IPS DF 6.9 (cell line): ENCODE measurements at places on chromosomes 1 and 21.

DNA sequence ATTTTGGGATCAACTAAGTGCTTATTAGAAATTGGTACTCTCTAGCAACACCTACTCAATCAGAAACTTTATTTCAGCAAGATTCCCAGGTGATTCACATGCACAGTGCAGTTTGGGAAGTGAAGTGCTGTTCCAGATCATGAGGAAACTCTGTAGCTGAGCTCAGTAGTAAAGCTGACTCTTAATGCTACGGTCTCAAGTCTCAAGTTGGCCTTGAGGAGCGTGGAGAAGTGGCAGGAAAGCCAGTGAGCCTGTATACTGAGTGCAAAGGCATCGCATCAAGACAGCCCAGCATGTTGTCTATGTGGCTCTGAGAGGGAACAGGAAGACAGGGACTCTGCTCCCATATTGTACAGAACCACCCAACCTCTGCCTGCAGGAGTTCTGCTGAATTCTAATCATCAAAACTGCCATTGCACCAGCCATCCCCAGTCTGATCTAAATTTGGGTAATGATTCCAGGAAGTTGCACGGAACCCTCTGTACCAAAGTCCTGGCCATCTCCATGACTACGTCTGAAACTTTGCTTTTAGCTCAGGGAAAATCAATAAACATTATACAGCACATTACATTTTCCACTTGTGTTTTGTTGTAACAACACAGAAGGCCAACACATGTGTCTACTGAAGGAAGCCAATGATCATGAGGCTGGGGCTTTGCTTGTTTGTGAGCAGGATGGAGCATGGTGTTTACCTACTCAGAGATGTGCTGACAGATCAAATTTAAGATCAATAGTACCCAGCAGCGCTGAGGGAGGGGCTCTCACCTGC lies 105.1 kb upstream of the TLR5 start:
- DNase-seq = no peak

DNA sequence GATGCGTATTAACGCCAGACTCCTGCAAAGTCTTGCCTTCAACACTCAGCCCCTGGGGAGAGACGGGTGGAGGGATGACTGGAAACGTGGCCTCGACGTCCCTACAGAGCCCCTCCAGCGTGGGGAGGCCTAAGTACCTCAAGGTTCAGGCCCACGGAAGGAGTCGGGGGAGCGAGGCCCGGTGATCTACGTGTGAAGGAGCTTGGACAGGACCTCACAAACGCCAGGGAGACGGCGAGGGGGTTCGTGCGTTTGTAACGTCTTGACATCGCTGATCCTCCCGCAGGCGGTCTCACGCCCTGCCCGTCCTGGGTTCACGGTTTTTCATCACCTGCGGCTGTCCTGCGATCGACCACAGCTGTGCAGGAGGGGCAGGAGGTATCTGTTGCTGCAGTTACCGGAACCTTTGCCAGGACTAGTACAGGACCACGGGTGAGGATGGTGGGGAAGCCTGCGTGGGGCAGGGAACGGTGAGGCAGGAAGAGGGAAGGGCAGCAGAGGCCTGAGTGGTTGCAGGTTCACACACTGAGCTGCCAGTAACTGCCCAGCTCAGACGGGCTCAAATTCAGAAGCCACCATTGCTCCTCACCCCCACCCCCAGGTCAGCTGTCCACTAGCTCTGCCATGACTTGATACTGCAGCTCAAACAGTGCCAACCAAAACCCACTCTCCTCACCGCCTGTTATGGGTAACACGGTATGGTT lies 889 bp upstream of the CCNL2 start:
- no peak for DNase-seq

- no peak for DNase-seq
Observed at GRCh38 chr1:89791064-89791726, 29.6 kb upstream of the LRRC8D start.

- DNase-seq = no peak
Observed at GRCh38 chr1:82491301-82492048, 690.7 kb downstream of the ADGRL2 start.

DNA sequence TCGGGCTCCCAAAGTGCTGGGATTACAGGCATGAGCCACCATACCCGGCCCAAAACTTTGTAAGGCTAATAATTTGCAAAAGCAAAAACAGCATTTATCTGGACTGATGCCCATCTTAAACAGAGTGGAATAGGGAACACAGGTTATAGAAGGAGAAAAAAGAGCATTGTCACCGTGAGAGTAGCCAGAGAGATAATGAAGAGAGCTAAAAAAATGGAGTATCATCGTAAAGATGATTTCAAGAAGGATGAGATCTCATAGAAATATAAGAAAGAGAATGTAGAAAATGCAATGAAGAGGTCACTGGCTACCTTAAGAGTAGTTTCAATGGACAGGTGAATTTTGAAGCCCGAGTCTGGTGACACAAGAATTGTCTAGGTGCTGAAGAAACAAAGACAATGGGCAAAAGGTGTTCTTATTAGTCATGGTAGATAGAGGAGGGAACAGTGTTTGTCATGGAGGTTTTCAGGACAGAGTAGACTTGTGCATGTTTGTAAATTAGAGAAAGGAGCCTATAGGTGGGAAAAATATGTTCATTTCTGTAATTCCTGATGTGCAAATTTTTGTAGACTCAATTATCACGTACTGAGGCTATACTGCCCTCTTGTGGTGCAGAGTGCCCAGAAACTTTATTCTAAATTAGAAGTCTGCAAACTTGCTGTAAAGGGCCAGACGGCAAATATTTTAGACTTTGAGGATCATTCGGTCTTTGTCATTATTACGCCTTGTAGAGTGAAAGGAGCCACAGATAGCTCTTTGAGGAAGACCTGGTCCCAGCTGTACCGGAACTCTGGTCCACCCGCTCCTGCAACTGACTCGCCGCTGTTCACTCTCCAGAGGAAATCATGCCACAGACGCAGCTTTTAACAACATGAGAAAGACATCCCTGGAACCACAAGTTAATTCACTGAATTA lies 8.1 kb upstream of the TMEM183A start:
- peak; percentile 33 for DNase-seq

DNA sequence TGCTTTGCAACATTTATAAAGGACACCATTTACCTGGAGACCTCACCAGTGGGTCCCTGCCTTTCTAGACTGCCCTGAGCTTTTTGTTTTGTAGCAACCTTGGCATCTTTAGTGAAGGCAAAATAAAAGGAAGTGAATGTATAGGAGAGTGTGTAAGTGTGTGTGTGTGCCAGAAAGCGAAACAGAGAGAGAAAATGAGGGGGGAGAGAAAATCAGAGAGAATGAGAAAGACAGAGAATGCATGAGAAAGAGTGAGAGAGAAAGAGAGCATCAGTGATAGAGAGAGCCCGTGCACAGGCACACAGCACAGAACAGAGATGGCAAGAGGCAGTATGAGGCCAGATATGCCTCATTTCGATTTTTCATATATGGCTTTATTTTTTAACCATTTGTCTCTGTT lies 57.5 kb downstream of the HSD3B1 start:
- no peak for DNase-seq

GRCh38 chr1:61925591-61926298 lies 183.5 kb downstream of the PATJ start:
- DNase-seq = no peak

GRCh38 chr1:237953238-237953637 lies 62.5 kb upstream of the ZP4 start:
- peak; percentile 16 for DNase-seq

GRCh38 chr1:10673109-10673711 lies 123.2 kb downstream of the CASZ1 start:
- DNase-seq = no peak
